Right hindlimb (tissue), 1 donor: ENCODE measurements at places on chromosomes 1 and 21.

GRCh38 chr1:169648709-169649108 lies 18.8 kb upstream of the SELP start:
- no peak for DNase-seq

DNA sequence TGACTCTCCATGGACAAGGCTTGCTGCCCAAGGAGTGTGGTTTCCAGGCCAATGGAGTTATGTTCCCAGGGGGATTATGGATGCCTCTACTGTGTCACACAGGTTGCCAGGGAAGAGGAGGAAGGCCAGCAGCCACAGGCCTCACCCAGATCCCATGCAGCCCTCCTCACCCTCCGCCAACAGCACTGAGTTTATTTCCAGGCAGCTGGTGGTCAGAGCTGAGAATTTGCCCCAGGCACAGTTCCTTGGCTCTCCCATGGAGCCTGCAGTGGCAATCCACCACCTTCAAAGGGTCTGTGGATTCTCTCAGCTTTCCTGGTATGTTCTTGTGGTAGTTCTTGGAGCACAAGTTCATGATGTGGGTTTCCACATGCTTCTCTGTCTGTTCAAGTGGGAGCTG lies 79.2 kb downstream of the NTNG1 start:
- no peak for DNase-seq

DNA sequence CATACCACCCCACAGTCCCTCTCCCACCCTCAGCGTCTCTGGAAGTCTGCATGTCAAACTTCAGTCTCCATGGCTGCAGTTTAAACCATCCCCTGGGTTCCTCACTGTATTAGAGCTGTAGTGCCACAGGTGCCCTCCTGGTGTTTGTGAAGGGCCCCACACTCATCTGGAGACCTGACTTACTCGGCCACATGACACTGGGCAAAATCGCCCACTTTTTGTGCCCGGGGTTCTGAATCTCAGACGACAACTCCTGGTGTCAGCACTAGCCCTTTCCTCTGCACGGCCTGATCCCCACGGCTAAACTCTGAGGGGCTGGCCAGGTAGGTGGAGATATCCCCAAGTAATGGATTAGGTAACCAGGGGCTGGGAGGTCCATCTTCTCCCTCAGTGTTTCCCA lies 6.5 kb downstream of the INKA2 start:
- DNase-seq = no peak

GRCh38 chr1:236893626-236894545 lies 98.8 kb downstream of the MTR start:
- no peak for DNase-seq

- no peak for DNase-seq
These were observed 60.7 kb downstream of the FAAP20 start for GRCh38 chr1:2133879-2134215.

- no peak for DNase-seq
These were observed 28.2 kb downstream of the LAMC2 start for GRCh38 chr1:183214021-183214970.

DNA sequence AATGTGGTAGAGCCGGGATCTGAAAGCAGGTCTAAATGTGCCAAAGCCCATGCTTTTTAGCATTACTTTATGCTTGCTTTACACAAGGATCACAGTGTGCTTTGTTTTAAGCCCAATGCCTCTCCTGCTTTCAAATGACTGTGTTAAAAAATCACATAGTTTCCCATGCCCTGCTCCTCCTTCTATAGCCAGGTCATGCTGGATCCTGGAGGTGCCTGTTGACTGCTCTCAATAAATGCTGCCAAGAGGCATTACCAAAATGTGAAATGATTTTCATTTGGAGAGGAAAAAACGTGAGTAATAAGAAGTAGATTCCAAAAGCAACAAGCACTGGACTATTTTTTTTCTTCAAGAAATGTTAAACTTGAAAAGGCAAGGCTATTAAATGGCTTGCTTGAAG lies 420.7 kb upstream of the USP24 start:
- DNase-seq = no peak

GRCh38 chr1:14897080-14897449 lies 256.5 kb upstream of the TMEM51 start:
- DNase-seq = no peak

DNA sequence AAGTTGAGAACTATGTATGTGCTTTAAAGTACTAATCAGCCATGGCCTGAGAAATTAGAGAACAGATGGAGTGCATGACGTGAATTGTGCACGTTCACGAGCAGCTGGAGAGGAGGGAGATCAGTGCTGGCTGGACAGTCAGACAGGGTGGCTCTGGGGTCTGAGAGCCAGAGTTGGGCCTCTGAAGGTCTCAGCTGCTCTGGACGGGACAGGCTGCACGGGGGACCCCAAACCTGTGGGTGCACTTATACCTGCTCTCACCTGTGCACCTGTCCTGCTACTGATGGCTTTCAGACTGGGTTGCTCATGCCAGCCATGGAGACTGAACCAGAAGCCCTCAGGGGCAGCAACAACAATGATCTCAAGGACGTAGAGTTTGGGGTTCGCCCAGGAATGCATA lies 43.5 kb downstream of the UMODL1 start:
- no peak for DNase-seq

- DNase-seq = no peak
These were observed 34.2 kb upstream of the ABCD3 start for GRCh38 chr1:94383966-94384408.

DNA sequence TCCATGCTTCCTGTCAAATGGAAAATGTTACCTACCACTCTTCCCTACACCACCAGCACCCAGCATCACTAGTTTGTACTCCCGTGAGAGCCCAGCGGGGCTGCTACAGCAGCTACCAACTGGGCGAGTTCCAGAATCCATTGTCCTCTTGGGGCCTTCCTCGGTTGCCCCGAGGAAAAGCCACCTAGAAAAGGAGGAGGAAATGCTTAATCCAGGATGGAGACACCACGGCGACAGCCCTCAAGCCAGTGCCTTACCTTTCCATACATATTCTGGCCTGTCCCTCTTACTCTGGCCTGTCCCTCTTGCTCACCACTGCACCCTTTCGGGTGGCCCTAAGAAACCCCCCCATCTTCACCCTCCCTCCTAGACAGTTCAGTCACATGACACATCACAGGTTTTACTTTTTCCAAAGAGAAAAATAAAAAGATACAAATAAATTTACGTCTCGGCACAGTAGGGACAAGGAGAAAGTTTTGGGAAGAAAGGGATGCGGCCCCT lies 478 bp downstream of the RIT1 start:
- peak; percentile 32 for DNase-seq

DNA sequence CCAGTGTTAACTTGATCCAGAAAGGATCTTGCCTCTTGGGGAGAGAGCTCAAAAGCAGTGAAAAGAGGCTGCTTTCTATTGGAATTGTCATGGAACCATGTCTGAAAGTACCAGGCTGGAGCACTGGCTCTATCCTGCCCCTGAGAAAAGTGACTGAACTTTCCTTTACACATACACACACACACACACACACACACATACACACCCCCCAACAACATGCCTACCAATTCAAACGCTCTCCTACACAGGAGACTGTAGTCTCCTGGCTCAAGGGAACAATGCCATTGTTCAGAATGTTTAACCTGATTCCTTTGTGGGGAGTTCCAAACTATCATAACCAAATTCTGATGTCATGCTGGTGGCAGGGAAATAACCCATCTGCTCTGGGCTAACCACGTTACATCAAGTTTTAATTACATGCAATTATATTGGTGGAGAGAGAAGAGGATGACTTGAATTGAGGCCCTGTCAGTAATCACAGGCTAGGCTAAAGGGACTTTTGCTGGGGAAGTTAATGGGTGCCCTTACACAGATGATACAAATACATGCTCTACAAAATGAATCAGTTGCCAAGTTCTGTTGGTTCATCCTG lies 52.3 kb upstream of the DUSP10 start:
- DNase-seq = no peak

DNA sequence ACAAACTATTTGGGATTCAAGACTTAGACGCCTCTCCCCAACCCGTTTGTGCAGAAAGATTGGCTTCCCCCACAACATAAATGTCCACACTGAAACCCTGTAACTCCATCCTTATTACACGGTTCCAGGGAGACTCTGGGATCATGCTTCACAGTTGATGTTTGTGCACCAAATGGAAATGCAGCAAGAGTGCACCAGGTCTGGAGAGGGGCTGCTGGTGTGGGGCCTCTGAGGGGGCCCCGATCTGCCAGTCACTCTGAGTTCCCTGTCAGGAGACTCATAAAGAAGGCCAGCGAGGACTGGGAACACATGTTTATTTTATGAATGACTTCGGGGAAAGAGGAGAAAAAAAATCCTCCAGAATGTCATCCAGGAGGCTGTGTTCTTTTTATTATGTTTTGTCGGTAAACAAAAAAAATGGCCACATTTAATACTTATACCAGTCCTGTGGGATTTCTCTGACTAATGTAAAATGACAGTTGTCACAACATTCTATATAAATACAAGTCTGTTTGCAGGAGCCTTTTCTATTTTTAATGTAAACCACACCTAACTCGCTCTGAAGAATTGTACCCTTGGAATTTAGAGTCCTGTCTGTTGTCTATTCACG lies 439.1 kb upstream of the VAMP3 start:
- DNase-seq = no peak

- DNase-seq = no peak
These were observed 20.5 kb upstream of the FRRS1 start for GRCh38 chr1:99786751-99787501.
